Substantia nigra (tissue), 51 donors: ENCODE measurements at places on chromosomes 6 and 20.
A peak's percentile ranks its signal among the peaks of the same experiment; 100 is the strongest.

- no peak for DNase-seq
Measured at GRCh38 chr6:7727086-7727945, 1.4 kb downstream of the BMP6 start.

DNA sequence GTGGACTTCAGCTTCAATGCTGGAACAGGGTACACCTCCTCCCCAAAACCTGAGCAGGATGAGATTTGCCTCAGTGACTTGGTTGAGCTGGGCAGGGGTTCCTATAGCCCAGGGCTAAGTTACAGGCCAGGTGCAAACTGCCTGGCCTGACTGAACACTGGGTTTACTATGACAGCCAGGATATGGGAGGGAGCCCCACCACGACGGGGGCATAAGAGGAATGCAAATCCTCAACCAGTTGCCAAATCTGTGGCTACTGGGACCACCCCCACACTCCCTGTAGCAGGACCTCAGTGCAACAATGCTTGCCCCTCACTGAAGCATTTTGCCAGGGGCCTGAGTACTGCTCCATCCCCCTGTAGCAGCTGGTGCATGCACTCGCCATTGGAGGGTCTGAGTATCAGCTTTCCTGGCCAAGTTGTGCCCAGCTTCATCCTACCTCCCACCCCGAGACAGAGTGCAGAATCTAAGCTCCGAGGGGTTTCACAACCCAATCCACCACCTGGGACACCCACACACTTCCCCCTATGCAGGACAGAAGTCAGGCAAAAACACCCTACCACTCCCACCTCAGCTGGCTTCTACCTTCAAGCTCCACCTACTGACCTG lies 27.6 kb downstream of the TREML4 start:
- no peak for DNase-seq

DNA sequence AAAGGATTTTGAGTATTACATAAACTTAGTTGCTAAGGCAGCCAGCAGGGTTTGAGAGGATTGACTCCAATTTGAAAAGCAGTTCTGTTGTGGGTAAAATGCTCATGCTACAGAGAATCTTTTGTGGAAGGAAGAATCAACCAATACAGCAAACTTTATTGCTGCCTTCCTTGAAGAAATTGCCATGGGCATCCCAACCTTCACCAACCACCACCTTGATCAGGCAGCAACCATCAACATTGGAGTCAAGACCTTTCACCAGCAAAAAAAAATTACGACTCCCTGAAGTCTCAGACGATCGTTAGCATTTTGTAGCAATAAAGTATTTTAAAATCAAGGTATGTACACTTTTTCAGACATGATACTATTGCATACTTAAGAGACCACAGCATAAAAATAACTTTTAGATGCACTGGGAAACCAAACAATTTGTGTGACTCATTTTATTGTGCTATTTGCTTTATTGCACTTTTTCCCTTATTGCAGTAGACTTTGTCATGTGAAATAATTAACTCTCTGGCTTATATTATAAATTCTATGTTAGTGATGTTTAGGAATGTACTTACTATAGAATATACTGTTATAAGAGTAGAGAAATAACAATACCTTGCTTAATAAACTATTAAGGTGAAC lies 390.8 kb downstream of the CDKAL1 start:
- DNase-seq = no peak

GRCh38 chr20:52083627-52084232 lies 107.8 kb downstream of the ZFP64 start:
- peak; percentile 15 for DNase-seq

DNA sequence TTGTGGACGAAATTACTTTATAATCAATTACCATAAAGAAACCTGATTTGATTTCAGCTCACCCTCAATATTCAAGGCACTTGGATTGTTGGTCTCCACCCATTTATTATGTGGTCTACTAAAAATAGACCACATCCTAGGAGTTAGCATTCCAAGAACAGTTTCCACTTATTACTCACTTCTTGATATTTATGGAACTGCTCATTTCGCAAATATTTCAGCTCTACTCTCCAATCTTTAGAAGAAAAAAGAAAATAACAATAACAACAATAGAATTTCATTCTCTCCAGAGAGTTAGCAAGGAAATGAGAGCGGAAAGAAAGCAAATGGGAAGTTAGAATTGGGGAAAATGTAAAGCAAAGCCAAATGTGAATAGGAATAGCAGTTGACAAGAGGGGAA lies 26.2 kb upstream of the HDAC2 start:
- no peak for DNase-seq

GRCh38 chr6:134447883-134448387 lies 130.0 kb upstream of the SGK1 start:
- DNase-seq = no peak

- no peak for DNase-seq
Measured at GRCh38 chr20:62319346-62319909, 16.6 kb downstream of the ADRM1 start.
